ENCODE measurements at places on chromosomes 2 and 18.
A peak's percentile ranks its signal among the peaks of the same experiment; 100 is the strongest.

- DNase-seq = no peak
Measured at GRCh38 chr2:43894743-43895142, 56.0 kb downstream of the ABCG8 start.

DNA sequence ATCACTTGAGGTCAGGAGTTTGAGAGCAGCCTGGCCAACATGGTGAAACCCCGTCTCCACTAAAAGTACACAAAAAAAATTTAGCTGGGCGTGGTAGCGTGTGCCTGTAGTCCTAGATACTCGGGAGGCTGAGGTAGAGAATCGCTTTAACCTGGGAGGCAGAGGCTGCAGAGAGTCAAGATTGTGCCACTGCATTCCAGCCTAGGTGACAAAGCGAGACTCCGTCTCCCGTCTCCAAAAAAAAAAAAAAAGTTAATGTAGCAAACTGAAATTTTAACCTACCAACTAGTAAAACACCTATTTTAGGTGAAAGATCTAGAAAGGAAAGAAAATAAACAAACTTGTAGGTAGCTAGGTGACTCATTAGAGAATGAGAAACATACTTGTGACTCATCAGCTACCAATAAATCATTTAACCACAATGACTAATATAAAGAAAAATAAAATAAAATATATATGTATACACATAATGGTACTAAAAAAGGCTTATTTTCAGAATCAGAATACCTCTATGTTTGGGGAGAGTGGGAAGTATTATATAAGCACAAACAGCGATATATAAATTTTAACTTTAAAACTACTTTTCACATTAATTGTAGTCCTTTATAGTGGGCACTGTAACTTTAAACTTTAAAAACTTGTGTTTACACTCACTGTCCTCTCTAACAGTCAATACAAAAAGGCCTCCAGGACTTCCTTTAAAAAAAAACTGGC is 36.6 kb downstream of the DARS1 start:
- DNase-seq = peak; percentile 63

DNA sequence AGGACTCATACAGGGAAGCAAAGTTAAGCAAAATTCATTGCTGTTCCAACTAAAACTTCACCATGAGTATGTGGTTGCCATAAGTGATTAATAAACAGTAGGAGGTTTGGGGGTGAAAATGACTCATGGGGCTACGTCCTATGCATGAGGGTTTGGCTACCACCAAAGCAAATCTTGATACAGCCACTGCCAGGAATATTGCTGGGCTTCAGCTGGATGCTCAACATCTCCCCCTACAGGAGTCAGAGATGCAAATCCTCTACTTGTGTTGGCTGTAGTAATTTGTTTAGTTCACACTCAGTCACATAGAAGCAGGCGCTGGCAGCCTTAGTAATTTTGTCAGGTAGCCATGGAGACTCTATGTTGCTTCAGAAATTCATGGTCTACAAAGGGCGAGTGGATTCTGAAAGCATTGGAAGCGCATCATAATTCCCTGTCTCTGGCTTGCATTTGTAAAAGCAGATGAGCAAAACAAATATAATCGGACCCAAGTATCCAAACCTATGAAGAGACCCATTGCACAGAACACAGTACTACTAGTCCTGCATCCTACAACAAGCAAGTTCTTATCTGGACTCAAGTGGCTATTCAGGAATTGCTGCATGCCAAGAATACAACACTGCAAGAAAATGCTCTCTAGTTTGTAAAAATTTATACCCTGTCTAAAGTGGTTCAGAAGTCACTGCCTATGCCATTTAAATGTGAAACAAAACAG is 76.0 kb downstream of the CD28 start:
- DNase-seq = peak; percentile 96

- DNase-seq = no peak
Measured at GRCh38 chr2:204967199-204967960, 422.1 kb downstream of the PARD3B start.

DNA sequence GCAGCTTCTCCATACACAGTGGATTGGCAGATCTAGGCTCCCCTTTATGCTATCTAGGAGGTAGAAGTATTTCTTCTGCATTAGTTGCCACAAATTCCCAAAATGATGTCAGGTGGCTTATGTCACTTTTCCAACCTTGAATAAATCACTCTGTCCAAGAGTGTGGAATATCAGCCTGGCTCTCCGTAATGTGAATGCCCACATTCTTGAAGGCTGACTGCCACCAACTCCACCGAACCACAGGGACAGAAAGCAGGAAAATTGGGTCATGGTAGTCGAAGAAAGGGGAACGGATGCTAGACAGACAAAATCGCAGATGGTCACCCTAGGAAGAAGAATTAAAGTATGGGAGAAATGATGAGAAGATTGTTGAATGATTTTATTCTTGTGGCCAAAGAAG is 624.9 kb upstream of the CDH2 start:
- no peak for DNase-seq

DNA sequence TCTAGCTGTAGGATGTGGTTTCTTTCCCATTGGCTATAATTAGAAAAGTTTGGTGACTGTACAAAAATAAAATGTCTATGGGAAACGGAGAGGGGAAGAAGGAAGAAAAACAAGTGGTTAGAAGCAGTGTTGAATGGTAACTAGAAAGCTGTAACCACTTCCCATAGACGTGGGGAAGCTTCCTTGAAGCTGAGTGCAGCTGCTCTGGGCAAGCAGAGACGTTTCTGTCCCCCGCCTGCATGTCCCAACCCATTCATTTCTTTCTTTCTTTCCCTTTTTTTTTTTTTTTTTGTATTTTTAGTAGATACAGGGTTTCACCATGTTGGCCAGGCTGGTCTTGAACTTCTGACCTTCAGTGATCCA is 367.8 kb upstream of the HS6ST1 start:
- DNase-seq = no peak

GRCh38 chr2:14881651-14882327 is 249.3 kb downstream of the LRATD1 start:
- no peak for DNase-seq

GRCh38 chr2:16005816-16006536 is 65.6 kb downstream of the MYCN start:
- no peak for DNase-seq

GRCh38 chr18:34189656-34190435 is 34.9 kb downstream of the NOL4 start:
- DNase-seq = no peak

DNA sequence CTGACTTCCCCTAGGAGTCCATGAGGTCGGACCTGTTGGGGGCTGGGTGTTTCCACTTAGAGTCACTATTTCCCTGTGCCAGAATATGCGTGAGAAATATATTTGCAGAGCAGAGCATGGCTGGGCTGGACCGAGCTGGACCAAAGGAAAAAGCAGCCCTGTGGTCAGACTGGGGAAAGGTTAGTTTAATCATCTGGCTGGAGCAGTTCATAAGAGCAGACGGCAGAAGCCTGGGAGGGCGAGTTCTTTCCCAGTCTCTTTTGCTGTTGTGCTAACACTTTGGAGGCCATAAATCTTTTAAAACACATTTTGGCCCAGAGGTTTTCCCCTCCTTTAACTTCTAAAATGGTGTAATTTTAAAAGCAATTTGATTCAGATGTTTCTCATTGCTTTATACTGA is 66.5 kb downstream of the GLI2 start:
- DNase-seq = no peak

DNA sequence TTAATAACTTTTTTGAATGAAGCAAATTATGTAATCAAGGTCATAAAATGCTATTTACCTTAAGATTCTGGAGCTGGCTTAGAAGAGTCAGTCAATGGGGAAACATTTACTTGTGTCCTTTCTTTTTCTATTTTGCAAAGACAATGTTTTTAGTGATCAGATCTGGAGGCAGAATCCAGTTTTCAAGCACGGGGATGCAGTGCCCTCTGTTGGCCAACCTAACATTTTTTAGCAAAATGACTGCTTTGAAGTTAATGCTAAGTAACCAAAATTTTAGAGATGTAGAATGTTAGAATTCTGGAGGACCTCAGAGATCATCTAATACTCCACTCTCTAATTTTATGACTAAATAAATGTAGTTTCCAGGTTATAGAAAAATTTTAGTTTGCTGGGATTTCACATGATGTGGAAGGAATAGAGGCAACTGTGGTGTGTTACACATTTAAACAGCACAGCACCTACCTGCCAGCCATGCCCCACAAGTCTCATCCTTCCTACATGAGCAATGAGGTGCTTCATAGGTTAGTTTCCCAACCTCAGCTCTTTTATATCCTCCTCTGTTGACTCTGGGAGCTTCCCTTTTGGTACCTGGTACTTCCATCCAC is 23.6 kb upstream of the SLC9A4 start:
- DNase-seq = peak; percentile 28

DNA sequence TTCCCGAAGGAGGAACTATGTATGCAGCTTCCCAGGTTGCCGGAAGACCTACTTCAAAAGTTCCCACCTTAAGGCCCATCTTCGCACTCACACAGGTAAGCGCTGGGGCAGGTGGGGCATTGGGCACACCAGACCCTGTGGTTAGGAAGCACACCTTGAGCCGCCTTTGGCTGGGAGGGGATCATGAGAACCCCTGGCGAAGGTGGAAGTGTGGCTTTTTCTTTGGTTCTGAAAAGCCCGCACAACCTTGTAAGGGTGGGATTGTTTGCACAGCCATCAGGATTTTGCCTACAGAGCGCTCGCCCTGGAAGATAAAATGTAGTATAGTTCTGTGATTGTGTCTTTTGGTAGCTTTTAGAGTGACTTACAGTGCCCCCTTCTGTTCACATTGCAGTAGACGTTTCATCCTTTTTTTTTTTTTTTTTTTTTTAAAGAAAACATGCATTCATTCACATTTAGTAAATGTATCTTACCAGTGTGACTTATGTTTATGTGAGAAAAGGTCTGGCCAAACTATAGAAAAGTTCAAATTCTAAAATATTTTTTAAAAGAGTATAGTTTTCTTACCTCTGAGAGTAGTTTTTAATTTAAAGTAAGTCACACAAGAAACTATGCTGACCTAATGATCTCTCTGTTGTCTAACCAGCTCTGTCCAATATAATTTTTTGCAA is 5.3 kb downstream of the KLF11 start:
- peak; percentile 59 for DNase-seq

Measured in fibroblast of skin of abdomen (primary cell).